Breast epithelium (tissue), 4 donors: ENCODE measurements at places on chromosomes 16 and 17. TPM values are rescaled to one million over a fixed set of nuclear protein-coding genes. Genes with fewer than 3 reads are reported as not detected.

- no peak for DNase-seq
Observed at GRCh38 chr16:89996178-89996489, 23.1 kb downstream of the DBNDD1 start.

- no peak for DNase-seq
Observed at GRCh38 chr17:71142333-71142732, 973.0 kb downstream of the KCNJ2 start.

DNA sequence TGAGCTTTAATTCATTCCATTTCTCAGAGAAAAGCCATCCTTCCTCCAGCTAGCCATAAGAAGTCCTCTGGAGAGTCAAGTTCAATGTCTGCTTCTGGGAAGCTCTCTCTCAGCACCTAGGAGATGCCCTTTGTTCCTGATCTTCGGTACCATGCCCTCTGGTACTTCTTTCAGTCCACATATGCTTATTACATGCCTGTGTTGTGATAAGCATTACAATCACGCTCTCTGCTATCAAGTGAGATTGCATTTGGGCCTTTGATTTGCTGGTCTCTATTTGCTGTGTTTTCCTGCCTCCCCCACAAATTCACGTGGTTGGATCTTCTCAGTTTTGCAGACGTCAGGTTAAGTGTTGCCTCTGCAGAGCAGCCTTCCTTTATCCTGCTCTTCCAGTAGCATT lies 178.1 kb downstream of the TOX3 start:
- no peak for DNase-seq

- no peak for DNase-seq
Observed at GRCh38 chr17:66290101-66290722, 12.2 kb upstream of the PRKCA start.

DNA sequence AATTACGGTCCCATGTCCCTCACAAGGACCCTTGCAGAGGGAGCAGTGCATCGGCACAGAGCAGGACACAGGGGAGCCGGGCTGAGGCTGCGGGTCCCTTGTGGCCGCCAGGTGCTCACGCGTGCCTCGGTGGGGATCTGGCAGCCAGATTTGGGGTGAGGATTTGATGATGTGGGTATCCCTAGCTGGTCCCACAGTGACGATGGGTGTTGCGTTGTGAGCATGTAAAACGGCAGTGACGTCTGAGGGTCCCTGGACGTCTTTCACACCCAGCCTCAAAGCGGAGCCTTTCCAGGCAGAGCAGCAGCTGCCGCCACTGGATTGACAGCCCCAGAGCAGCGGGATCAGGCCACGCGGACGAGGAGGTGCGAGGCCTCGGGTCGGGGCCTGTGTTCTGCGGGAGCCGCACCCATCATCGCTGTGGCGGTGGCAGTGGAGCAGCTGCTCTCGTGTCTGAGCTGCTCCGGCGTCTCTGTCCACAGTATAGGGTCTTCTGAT lies 54.6 kb downstream of the WDR45B start:
- DNase-seq: no peak

DNA sequence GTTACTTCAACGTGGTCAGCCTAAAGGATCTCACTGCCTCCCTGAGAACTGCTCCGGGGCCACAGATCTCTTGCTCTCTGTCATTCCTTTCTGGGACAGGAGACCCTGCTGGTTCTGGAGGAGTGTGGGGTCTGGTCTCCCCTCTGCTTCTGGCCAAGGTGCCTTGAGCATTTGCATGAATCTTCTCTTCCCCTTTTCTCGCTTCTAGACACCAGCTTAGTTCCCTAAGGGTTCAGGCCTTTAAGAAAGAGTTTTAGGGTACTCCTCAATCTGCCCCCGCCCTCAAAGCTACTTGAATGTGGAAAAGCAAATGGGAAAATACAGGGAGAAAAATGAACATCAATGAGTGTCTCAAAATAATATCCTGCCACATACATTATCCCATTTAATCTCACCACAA lies 48.1 kb downstream of the WSB1 start:
- no peak for DNase-seq

Gene CACNG1
- not detected for total RNA-seq

GRCh38 chr17:73157521-73157890 lies 7.3 kb upstream of the SSTR2 start:
- no peak for DNase-seq

DNA sequence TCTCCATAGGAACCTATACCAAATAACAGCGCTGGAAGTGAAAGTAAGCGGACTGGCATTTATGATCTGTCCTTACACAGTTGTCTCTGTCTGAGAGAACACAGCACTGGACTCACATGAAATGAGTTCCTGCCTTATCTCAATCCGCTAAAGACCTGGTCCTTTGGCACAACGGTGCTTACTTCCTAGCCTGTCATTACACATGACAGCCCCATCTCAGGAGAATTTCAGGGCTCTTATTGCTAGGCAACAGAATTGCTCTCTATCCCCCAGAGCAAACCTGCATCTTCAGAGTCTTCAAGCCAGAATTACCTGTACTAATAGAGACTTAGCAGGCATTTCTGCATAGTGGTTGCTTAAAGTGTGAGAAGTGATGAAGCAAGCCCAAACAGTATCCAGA lies 4.3 kb downstream of the KCNJ2 start:
- DNase-seq: no peak

DNA sequence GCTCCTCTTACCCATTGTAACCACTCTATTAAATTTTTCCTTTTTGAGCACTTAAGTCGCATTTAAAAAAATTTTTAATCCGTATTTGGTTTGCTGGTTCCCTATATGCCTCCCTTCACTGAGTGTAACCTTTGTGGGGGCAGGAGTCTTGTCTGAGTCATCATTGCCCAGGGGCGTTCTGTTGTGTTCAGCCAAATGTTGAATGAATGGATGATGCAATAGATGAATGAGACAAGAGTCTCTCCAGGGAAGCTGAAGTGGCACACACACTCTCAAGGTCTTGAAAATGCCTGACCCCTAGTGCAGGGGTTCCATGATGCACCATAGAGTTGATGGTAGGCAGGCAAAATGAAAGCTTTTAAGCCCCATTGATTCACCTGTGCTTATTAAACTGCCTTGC lies 123.0 kb upstream of the RBFOX1 start:
- no peak for DNase-seq

- DNase-seq: no peak
Observed at GRCh38 chr16:17607609-17608008, 136.8 kb upstream of the XYLT1 start.
